NCI-H345 (cell line): ENCODE measurements at places on chromosomes 6 and 20.

DNA sequence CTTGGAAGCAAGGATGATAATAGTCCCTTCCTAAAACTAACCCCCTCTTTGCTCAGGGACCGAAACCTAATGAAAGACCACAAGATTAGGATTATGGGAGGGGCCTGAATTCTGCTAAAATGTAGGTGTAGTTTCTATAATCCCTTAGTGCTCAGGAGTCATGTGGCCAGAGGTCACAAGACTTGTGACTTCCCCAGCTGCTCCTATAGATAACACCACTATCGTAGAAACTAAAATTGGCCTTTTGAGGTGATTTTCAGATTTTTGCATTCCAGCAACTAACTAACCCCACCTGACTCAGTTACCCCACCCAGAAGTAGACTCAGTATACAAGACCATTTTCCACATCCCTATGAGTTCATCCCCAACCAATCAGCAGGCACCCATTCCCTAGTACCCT, 42.1 kb downstream of the MDN1 start:
- DNase-seq, result no peak

DNA sequence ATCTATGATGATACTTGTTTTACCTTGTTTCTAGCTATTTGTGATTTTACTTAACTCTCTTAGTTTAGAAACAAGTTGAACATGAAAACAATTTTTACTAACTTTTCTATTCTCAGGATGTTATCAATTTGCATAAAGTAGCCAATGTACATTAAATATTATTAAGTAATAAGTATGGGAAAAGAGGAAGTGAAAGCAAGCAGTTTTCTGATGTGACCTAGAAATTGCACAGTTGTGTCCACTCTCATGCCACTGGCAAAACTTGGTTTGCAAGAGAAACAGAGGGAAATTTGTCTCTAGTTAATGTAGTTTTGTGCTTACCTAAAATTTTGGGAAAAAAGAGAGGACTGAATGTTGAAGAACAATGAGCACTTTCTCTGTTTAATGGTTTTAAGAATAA, 19.2 kb upstream of the TSPYL1 start:
- no peak for DNase-seq

- no peak for DNase-seq
These were observed 13.6 kb downstream of the GSTA2 start for GRCh38 chr6:52749556-52750152.

- DNase-seq, result peak; percentile 16
These were observed 84.4 kb downstream of the SYNE1 start for GRCh38 chr6:152552616-152553209.

DNA sequence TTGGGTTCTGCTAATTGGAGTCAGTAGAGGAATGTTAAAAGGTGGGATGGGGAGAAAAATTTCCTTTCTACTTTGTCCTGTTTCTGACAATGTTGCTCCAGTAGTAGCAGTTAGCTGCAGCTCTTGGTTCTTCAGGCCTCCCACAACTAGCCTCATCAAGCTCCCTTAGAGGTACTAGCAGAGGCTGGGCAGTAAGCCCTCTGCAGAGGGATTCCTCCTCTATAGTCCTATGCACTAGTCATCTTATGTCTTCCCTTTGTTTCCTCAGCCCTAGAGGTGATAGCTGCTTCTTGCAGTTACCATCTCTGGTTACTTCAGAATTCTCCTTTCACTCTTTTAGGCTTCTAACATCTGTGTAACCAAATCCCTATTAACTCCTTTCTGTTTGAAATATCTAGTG, 99.8 kb downstream of the FILIP1 start:
- no peak for DNase-seq

- no peak for DNase-seq
These were observed 100.7 kb upstream of the HMGN3 start for GRCh38 chr6:79335133-79335674.

GRCh38 chr6:99151634-99152346, 197.7 kb downstream of the FAXC start:
- peak; percentile 14 for DNase-seq
